ENCODE measurements at places on chromosomes 5 and 9.

DNA sequence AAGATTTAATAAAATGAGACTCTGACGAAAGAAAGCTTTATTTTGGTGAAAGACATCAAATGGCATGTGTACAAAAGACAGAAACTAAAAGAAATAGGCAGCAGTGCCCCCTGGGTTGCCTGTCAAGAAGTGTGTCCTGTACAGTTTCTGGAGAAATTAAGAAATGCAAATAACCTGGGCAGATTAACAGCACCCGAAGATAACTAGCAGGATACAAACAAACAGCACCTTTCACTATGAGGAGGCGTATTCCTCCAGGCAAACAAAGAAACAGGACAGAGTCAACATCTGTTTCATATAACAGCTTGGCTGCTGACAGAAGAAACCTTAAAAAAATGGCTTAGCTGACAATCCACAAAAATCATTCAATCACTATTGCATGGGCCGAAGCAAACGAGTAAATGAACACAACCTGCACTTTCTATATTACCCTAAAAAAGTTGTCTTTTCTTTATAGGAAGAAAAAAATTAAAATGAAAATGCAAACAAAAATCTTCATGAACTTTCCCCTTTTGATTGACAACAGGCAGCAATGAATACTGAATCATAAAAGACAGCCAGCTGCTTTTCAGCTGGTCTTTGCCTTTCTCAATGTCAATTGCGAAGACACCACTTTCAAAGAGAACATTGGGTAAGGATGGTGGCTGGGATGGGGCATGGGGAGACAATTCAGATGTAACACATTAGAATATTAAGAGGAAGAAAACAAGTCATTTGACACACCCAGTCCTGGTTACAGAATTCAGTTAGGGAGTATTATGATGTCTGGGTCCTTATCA lies 162.1 kb downstream of the ARL15 start:
- DNase-seq, result no peak

DNA sequence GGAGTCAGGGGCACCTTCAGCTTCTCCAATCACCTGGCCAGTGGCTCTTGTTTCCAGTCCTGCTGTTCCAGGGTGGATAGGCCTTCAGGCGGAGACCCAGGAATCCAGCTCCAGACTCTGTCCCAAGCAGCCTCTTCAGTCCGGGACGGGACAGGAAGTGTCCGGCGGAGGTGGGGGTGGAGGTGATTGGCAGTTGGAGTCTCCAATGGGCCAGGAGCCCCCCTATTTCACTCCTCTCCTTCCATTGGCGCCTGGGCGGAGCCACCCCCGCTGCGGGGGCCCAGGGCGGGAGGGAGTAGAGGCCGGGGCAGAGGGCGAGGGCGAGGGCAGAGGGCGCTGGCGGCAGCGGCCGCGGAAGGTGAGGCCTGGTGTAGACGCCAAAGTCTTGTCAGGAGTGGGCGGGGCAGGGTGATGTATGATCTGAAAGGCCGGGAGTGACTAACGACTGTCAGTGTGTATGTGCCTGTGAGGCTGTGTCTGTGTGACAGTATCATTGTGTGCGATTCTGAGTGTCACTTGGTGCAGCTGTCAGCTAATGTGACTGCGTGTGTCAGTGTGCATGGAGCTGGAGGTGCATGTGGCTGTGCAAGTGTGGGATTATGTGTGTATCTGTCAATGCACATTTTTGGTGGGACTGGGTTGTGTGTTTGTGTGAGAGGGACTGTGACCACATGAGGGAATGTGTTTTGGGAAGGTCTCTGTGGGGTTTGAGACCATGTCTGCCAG lies at the start of gene IL11RA:
Gene IL11RA (plus strand): TSS at position 310 of the 726 bp plus-strand sequence. CDS start 3,033 bp downstream, outside the sequence.
- peak; percentile 94 for DNase-seq

DNA sequence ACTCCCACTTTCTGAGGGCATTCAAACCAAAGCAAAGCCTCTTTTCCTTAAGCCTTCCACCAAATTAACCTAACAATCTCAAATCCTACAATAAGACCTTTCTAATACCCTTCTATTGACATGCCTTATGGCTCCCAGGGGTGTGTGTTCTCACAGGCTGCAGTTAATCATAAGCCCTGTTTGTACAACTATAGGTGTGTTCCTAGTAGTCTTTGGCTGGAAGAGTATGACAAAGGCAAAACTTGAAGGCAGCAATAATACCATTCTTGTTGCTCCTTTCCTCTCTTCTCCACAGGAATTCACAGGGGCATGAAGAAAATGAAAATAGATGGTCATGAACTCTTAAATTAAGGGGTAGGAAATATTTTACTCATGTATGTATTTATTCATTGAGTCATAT lies 10.9 kb upstream of the FBXO38 start:
- no peak for DNase-seq

DNA sequence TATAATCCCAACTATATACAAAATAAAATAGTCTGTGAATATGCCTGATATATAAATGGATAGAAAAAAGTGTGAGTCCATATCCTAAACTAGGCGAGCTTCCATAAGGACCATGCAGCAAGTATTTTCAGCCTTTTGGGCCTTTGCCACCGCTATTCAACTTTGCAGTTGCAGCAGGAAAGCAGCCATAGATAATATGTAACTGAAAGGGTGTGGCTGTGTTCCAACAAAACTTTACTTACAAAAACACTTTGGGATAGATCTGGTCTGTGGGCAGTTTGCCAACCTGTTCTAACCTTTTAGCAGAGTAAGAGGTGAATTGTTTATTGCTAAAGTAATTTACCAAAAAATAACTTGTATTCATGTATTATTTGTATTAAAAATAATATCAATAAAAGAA lies 127.8 kb upstream of the GPR151 start:
- no peak for DNase-seq

GRCh38 chr9:3054017-3054586 lies 210.2 kb upstream of the PUM3 start:
- no peak for DNase-seq

- DNase-seq, result no peak
These were observed 746.4 kb downstream of the MTRR start for GRCh38 chr5:8615142-8615858.

- no peak for DNase-seq
These were observed 37.1 kb downstream of the GLIS3 start for GRCh38 chr9:4262735-4263141.

DNA sequence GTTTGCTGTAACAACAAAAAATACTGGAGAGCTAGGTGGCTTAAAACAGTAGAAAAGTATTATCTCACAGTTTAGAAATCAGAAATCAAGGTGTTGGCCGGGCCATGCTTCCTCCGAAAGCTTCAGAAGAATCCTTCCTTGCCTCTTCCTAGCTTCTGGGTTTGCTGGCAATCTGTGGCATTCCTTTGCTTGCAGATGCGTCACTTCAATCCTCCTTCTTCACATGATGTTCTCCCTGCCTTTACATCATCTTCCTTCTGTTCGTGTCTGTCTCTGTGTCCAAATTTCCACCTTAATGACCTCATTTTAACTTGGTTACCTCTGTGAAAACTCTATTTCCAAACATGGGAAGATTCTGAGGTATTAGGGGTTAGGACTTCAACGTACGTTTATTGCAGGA lies 90.4 kb upstream of the CHD1 start:
- no peak for DNase-seq

DNA sequence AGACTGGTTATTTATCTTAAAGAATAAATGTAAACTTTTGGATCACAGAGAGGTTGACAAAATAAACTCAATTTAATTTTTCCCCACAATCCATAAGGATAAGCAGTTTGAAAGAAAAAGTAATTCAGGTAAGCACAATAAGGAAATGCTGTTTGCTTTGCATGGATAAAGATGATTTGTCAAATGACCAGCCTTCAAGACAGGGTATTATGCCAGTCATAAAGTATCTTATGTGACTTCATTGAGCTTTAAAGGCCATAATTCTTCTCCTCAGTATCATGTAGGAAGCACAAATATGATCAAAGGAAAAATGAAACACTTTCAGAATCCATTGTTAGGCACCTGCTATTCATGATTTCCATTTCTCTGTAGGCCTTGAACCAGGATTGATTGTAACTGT lies 180.7 kb upstream of the PPP1R2B start:
- no peak for DNase-seq

DNA sequence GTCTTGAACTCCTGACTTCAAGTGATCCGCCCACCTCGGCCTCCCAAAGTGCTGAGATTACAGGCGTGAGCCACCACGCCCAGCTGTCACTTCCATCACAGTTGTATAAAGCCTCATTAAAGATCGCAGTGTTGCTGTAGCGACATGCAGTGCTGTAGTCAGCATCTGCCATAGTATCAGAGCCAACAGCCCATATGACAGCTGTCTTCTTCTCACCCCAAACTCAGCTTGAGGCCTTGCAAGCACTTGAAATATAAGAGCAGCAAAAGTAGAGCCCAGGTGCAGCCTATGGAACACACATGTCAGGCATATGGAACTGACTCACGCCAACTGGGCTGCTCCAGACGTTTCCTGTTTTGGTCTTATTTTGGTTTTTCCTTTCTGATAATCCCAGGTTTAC lies 167.8 kb downstream of the TRIO start:
- DNase-seq, result no peak

DNA sequence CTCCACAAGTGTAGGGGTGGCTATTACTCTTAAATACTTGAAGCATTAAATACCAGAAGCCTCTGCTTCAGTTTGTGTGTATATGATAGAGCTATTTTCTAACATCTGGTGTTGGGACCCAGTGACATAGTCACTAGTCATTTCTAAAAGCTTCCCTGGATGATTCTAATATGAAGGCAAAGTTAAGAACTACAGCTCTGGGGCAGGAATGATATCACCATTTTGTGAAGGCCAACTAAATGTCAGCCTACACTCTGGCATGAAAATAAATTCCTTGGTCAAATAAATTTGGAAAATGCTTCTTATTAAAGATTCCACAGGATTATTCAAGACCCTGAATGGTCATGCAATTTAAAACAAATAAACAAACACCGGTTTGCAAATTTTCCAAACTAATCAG lies 197.7 kb downstream of the PLK2 start:
- no peak for DNase-seq

DNA sequence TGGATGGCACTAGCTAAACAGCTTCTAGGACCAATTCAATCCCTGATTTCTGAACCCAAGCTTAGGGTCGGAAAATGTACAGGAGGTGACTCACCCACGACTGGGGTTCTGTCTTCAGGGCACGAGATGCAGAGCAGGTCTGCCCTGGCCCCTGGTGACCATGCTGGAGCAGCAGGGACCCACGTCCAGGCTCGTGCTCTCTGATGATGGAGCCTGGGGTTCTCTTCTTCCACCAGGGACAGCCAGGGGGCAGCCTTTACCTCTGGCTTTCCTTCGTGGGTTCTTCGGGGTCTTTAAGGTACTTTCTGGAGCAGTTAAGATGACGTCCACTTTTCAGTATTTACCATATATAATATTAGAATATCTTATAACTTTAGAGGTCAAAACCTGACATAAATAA lies 2.1 kb downstream of the CFAP77 start:
- DNase-seq, result peak; percentile 65

GRCh38 chr5:87605663-87606062 lies 192.9 kb upstream of the CCNH start:
- no peak for DNase-seq

- DNase-seq, result no peak
These were observed 5.7 kb upstream of the BRD3 start for GRCh38 chr9:134073500-134073899.

GRCh38 chr5:88952996-88953643 lies 70.1 kb upstream of the MEF2C start:
- DNase-seq, result no peak

DNA sequence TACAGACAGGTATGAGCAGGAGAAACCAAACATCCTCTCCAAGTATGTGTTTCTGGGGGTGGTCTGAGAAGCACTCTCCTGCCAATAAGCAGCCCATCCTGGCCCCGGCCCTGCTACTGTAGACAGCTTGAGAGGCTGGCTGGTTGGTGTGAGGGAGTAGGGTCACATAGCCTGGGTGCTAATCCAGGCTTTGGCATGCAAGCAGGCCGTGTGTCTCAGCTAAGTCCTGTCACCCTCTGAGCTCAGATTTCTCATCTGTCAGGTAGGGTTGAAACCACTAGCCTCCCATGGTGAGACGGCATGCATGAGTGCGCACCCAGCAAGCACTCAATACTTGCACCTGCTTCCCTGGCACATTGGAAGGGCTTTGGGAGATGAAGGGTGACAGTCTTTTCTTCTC lies 49.8 kb upstream of the PHYKPL start:
- no peak for DNase-seq

- no peak for DNase-seq
These were observed 16.1 kb upstream of the RAB14 start for GRCh38 chr9:121217609-121218292.

DNA sequence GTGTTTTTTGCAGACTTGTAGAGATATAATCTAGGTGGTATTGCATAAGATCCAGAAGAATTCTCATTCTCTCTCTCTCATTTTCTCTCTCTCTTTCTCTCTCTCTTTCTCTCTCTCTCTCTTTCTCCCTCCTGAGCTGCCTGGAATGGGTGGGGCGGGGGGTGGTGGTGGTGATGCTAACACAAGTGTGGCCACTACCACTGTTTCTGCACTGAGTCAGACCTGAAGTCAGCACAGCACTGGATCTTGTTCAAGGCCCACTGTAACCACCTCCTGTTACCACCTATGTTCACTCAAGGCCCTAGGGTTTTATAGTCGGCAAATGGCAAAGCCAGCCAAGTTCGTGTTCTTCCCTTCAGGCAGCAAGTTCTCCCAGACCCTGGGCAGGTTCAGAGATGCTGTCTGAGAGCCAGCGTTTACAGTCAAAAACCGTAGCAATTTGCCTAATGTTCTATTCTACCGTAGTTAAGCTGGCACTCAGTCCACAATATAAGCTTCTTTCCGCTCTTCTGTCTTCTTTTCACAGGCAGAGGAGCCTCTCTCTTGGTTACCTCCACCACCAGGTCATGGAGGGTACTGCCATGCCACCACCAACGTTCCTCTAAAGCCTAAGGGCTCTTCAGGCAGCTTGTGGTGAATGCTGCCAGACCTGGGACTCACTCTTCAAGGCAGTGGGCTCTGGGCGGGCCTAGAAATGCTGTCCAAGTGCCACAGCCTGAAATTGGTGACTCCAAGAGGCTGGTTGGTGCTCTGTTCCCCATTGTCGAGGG lies 235.7 kb upstream of the PRR16 start:
- peak; percentile 31 for DNase-seq

DNA sequence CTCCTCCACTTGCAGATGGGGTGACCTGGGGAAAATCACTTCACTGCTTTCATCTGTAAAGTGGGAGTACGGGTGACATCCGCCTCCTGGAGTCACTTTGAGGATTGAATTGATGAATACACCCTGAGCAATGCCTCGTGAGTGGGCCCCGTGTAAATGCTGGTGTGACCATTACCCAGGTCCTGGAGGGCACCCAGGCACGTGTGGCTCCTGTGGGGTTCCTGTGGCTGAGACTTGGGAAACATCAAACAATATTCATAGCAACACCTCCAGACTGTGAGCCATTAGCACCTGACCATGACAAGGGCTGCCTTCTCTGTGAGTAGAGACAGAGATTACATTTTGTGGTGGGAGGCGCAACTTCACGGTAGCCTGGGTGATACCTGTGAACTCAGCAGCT lies 11.4 kb downstream of the MRPL36 start:
- DNase-seq, result no peak

GRCh38 chr9:109391176-109391575 lies 70.3 kb upstream of the EPB41L4B start:
- no peak for DNase-seq

GRCh38 chr5:68252673-68253623 lies 37.4 kb downstream of the PIK3R1 start:
- peak; percentile 67 for DNase-seq

Measured in WTC11 (cell line).